ENCODE measurements at places on chromosomes 3 and 15.
A peak's percentile ranks its signal among the peaks of the same experiment; 100 is the strongest.

DNA sequence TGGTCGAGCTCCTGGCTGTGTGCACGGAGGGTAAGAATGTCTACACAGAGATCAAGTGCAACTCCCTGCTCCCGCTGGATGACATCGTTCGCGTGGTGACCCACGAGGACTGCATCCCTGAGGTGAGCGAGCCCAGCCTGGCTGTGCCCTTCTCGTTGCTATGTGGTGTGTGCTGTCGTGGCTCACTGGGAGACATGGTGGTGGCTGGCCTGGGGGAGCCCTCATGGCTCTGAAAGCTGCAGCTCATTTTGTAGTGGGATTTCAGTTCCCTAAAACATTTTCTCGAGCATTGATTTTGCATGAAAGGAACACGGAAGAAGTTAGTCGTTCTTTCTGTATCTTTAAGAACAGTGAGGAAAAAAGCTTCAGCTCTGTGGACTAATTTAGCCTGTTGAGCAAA is 200.5 kb downstream of the ITPR1 start:
- no peak for DNase-seq

DNA sequence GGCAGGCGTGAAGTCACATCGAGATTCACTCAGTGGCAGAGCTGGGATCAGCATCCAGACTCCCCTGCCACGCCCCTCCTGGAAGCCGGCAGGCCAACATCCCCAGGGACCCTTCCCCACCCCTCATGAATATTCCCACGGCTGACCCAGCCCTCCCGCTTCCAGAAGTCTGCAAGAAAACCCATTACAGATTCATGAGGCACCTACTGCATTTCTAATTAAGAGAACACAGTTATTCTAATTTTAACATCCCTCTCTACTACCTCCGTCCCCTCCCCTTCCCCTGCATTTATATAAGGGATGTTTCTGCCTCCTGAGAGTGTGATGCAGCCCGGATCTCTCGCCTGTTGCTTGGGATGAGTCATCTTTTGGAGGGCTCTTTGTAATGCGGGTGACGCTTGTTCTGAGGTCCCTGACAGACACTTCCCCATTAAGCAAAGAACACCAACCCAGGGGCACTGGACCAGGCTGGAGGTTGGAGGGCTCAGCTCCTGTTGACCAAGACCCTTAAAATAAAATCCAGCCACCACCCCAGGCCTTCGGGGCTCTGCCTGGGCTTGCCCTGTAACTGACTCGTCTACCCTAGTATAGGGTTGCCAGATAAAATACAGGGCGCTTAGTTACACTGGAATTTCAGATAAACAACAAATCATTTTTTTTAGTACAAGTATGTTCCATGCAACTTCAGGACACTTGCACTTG is 118.7 kb downstream of the NUP210 start:
- DNase-seq: no peak

- DNase-seq: no peak
These were observed 108.8 kb downstream of the STAC start for GRCh38 chr3:36489101-36489500.

- no peak for DNase-seq
These were observed 15.5 kb downstream of the TNFAIP8L3 start for GRCh38 chr15:51079226-51079625.

DNA sequence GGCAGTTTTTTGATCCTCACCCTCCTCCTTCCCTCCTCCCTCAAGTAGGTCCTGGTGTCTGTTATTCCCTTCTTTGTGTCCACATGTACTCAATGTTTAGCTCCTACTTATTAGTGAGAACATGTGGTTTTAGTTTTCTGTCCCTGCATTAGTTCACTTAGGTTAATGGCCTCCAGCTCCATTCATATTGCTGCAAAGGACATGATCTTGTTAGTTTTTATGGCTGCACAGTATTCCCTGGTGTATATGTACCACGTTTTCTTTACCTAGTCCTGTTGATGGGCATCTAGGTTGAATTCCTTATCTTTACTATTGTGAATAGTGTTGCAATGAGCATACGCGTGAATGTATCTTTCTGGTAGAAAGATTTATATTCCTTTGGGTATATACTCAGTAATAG is 61.7 kb upstream of the FGF7 start:
- no peak for DNase-seq

- DNase-seq: no peak
These were observed 228.3 kb downstream of the ADAMTS17 start for GRCh38 chr15:100113351-100114080.

GRCh38 chr15:85380812-85381642 is 624 bp downstream of the AKAP13 start:
- peak; percentile 45 for DNase-seq

DNA sequence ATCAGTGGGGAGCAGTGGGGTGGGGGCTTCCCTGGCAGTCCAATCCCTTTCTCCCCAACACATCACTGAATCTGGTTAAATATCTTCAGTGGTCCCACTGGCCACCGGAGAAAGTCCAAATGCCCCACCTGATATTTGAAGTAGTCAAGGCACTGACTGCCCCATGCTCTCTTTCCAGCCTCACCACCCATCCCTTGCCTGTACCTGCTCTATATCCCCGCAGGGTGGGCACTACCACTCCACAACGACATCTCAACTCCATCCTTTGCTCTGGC is 101.7 kb downstream of the DAPK2 start:
- DNase-seq: no peak

DNA sequence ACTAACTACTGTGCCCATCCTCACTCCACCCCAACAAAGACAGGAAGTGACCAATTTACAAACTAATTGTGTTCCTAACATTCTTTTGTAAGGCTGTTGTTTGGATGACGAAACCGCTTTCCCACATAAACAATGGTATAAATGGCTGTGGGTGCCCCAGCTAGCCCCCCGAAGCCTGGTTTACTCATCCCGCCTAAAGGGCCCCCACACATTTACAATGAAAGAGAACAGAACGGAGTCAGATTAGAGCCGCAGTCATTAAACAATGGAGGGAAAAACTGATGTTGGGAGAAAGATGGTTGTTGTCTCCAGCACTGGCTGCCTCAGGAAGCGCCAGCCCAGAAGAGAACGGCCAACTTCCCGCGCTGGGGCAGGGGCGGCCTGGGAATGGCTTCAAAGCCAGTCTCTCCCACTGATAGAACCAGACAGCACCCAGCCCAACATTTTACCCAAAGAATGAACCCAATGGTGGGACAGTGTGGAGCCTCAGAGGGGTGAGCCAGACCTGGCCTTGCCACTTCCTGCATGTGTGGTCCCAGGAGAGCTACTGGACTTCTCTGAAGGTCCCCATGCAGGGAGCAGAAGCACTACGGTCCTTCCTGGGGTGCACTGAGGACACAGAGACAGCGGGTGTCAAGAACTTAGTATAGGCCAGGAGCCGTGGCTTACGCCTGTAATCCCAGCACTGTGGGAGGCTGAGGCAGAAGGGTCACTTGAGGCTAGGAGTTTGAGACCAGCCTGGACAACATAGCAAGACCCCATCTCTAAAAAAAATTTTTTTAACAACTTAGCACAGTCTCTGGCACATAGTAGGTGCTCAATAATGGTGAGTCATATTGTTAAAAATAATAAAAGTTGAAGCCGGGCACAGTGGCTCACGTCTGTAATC is 75.8 kb upstream of the GATA2 start:
- no peak for DNase-seq

DNA sequence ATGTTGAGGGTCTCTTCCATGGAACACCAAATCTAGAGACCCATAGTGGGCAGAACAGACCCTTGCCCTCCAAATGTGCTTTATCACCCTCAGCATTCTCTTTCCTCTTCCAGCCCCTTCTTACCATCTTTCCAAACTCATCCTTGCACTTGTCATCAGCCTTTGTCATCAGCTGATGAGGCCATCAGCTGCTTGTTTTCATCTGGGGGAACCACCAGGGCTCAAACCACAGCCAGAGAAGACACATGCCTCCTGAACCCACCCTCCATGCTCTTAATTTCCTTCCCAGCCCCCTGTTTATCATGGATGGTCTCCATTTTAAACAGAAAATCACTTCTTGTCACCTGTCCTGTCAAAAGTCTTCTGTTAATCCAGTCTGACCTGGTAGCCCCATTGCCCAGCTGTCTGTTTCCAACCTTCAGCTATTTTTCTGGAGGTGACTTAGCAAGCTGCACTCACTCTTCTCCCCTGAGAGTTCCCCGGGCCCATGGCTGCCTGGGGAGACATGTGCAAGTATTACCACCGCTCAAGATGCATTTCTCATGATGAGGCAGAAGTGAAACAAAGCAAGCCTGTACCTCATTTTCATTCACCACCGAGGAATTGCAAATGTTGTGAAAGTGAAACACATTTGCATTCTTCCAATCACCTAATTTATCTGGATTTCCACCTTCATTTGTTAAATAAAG is 14.7 kb upstream of the SYNM start:
- no peak for DNase-seq

- DNase-seq: no peak
These were observed 98.8 kb upstream of the MB21D2 start for GRCh38 chr3:193016437-193016901.

GRCh38 chr15:78445875-78446274 is 7.9 kb downstream of the IREB2 start:
- DNase-seq: no peak

- DNase-seq: no peak
These were observed 20.9 kb downstream of the PLSCR1 start for GRCh38 chr3:146523531-146523930.

DNA sequence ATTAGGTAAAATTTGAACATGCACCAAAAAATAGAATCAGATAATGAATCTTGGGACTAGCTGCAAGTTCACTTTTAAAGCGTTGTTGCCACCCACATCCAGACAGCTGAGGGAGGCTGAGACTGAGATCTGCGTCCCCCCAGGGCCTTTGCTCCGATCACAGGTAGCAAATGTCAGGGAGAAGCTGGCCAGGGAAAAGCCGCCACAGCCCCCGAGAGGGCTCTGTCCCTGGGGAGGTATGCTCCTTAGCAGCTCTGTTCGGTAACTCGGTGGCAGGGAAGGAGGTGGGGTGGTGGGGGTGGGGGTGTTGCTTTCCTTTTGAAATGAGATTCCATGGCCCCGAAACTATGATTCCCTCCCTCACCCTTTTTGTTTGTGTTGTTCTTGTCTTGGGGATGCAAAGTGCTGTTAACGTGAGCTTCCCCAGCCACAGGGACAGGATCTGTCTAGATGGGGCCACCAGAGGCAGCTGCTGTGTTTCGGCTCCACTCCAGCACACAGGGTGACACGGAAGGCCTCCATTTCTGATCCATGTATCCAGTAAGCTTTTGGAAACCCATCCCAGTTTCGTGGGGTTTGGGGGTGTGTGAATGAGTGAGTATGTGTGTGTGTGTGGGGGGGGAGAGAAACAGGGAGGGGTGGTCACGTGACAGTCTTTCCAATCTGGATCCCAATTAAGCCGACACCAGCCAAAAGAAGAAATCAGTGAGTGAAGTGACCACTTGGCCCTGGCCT is 1.1 kb upstream of the MINAR1 start:
- no peak for DNase-seq

- DNase-seq: no peak
These were observed 16.5 kb downstream of the RAB11A start for GRCh38 chr15:65885668-65886218.

DNA sequence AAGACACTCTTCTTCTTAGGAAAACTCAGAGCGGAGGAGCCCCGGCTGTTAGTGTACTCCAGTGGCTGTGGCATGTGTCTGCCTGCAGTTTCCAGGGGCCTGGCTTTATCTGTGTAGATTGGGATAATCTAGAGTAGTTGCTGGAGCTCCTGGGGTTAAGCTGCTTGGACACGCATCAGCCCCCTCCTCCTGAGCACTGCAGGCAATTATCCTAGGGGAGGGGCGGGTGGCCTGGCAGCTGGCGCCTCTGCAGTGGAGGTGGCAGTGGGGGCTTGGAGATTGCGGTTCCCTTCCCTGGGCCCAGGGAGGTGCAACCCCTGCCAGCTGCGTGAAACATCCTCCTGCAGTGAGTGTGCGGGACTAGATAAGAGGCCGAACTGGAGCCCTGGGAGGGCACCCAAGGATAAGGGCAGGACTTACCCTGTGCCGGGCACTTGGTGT is 68.2 kb downstream of the EFCAB12 start:
- DNase-seq: no peak

GRCh38 chr3:127783166-127783565 is 39.1 kb downstream of the MGLL start:
- no peak for DNase-seq

- no peak for DNase-seq
These were observed 490.7 kb downstream of the RBMS3 start for GRCh38 chr3:29771602-29772001.

GRCh38 chr15:68792901-68793766 is 27.6 kb downstream of the ANP32A start:
- no peak for DNase-seq

GRCh38 chr3:47932421-47932820 is 83.8 kb downstream of the MAP4 start:
- DNase-seq: no peak

- peak; percentile 24 for DNase-seq
These were observed 375 bp downstream of the HEG1 start for GRCh38 chr3:125055331-125055912.

DNA sequence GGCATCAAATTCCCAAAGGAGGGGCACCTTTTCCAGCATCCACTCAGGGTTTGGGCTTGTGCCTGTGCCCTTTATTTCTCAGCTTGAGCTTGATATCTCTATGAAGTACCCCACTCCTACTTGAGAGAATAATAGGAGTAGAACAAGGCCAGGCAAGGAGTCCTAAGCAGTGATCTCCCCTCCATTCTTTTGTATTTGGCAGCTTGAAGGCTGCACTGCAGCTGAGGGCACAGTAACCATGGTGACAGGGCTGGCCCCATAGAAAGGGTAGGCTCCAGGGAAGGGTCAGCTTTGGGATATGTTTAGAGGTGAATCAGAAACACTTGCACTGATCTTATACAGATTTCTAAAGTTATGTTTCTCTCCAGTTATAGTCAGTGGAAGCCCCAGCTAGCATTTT is 145.4 kb upstream of the SLC24A5 start:
- DNase-seq: no peak

- no peak for DNase-seq
These were observed 78.3 kb upstream of the TBC1D5 start for GRCh38 chr3:17820704-17821103.

DNA sequence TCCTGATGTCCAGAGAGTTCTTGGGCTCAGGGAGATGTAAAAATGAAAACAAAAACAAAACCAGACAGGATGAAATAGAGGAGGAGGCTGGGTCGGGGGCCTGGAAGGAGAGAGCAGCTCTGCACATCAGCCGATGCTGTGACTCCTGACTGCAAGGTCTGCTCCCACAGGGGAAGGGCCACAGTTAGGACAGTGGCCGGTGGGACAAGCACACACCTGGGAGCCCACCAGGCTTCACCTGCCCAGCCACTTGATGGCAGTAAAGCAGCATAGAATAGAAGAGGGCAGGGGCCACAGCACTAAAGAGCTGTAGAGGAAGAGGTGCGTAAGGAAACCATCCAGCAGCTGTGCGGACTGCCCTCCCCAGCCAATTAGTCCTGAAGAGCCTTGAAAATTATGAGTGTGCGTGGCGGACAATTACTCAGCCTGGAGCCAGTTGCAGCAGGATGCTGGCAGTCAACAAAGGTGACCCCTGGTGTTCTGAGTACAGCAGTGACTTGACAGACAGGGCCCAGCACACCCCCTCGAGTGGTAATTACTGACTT is 29.8 kb downstream of the ALS2CL start:
- DNase-seq: no peak

- no peak for DNase-seq
These were observed 46.8 kb upstream of the TBC1D23 start for GRCh38 chr3:100213891-100214573.

GRCh38 chr15:100692246-100692645 is 89.9 kb downstream of the ASB7 start:
- DNase-seq: no peak

GRCh38 chr15:65953622-65954021 is 84.3 kb downstream of the RAB11A start:
- DNase-seq: no peak

Data from activated T-cell treated with anti-CD3 and anti-CD28 coated beads, Interleukin-2, amount 50 U/mL, for 4 hours (primary cell).